ENCODE measurements at places on chromosomes 11 and 22.

DNA sequence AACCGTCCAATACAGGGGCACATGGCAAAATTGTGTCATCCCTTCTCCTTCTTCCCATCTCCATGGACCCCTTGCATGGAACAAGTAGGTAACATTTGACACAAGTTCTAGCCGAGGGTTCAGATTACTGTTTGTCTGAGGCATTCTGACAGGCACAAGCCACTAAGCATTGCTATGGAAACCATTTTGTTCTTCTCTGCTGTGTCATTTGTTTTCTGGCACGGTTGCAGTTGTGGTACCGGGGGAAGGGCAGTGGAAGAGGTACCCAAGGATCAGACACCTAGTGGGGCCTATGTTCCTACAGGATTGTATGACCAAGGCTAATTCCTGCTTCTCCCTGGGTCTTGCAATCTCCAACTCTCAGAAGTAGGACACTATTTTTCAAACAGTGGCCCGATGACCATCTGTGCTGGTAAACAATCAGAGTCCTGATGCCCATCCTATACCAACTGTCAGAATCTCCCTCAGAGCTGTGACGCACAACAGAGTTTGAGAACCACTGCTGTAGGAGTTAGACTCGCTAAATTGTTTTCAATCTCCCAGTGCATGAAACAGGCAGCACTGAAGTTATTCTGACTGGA is 69.3 kb downstream of the KCNC1 start:
- no peak for DNase-seq

DNA sequence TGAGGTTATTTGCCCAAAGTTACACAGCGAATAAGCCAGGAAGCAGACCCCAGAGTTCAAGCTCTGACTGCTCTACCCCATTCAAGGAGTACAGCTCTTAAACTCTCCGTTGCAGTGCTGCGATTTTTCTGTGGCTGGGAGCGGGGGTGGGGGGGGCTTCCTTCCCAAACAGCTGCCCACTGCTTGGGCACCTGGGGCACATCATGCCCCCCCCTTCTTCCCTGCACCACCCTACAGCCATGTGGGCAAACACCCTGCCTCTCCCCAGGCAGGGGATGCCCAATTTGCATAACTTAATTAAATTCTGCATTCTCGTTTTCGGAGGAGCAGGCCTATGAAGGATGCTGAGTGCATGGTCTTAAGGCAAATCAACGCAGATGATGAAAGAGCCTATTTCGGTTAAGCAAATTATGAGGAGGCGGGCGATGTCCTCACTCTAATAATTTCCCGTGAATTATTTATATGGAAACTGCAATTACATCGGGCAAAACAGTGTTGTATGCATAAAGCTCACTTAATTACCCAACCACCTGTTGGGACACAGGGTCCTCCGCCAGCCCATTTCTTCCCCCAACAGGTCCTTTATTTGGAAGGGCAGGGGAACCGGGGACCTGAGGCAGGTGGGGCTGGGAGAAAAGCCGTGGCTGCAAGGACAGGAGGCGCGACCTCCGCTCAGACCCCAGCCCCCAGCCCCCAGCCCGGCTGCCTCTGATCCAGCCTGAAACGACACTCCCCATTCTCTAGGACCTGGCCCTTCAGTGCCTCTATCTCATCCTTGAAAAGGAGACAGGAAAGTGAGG is 610.5 kb downstream of the BUD13 start:
- DNase-seq: no peak

GRCh38 chr11:114970927-114971645 is 292.8 kb downstream of the NXPE2 start:
- no peak for DNase-seq

GRCh38 chr11:36619502-36619901 is 21.5 kb upstream of the RAG2 start:
- DNase-seq: no peak

DNA sequence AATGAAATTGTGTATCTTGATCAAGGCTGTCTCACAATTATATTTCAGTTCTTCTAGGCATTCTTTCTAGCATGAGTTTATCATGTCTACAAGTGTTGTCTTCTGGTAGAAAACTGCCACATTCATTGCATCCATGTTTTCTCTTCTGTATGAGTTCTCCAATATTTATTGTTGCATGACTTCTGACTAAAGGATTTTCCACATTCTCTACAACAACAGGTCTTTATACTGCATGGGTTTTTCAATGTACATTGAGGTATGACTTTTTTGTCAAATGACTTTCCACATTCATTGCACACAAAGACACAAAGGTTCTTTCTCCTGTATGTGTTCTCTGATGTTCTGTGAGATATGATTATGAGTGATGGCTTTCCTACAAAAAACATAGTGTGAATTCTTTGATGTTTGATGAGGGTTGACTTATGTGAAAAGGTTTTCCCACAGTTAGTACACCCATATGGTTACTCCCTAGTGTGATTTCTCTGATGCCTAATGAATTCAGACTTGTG is 890.6 kb upstream of the CNTN5 start:
- no peak for DNase-seq

GRCh38 chr11:707817-708420 is 1.9 kb downstream of the EPS8L2 start:
- DNase-seq: no peak

DNA sequence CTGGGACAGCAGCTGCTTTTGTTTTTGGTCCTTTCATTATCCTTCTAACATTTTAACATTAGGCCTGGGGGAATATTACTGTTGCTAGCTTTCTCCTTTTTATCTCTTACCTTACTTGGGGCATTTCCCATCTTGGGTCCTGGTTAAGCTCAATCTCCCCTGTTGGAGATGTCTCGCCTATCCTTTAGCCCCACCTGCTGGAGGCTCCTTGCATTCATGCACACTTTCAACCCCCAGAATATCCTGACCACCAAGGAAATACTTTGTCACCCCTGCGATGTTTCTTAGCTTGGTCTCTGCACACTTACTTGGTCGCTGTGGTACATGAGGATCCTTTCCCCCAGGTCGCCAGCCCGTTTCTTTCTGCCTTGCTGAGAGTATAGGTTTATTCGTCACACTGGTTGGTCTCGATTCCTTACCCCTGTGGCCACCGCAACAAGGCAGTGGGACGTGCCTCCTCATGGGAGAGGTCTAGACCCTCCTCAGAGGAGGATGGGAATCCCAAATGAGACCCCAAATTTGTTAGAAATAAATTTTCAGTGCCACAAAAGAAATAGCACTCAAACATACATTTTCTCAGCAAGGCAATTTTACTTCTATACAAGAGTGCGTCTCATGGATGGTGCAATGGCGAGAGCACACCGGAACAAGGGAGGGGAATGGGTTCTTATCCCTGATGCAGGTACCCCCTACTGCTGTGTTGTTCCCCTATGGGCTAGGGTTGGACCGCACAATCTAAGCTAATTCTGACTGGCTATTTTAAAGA is 5.4 kb upstream of the TXN2 start:
- DNase-seq: no peak

DNA sequence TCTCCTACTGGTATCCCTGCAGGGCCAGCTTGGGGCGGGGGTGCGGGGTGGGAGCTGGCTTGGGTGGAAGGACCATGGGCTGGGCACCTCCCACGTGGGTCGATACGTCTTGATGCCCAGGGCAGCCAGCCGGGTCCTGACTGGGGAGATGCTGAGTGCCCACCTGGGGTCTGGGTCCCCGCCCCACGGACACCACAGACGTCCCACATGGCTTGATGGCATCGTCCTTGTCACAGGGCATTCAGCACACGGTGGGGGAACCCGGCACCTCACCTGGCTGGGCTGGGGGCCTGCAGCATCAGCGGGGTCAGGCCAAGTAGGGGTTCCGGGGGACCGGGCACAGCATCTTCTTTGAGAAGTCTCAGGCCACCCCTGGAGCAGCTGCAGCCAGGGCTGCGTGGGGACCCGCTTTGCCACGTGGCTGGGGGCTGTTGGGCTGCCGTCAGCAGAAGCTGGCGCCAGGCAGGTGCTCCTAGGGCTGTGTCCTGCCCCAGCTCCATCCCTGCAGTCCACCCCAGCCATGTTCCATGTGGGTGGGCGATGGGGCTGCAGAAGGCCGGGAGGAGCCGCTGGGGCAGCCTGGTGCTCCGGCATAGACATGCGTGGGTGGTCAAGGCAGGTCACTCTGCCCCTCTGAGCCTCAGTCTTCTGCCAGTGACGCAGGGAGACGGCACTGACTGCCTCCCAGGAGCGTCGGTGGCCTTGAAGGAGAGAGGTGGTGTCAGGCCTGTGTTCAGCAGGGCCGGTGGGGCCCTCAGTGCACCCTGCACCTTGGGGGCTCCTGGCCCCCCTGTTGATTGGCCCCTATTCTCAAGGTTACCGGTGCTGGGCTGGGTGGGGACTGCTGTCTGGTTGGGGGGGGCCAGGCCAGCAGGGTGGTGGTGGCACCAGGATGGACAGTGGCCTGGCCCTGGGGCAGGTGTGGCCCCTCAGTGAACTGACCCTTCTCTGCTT is 8.4 kb downstream of the SELENOO start:
- no peak for DNase-seq

GRCh38 chr22:39718206-39718605 is 147.7 kb downstream of the CACNA1I start:
- no peak for DNase-seq

DNA sequence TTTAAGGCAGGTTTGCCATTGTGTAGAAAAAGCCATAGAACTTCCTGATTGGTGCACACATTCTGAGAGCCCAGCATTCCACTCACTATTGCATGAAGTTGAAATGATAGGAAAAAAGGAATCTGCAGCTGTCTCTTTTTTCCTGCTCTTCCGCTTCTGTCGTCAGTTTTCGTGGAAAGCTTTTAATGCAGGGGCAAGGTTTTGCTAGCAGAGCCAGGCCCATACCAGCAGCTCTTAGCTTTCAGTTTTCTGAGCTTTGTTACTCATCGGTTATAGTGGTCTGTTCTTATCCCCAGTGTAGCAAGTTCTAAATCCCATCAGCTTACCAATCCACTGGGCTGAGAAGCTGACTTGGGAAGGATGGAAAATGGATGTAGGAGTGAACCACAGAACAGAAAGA is 162.9 kb upstream of the TTC12 start:
- DNase-seq: no peak

- DNase-seq: no peak
Observed at GRCh38 chr11:111352231-111352746, 26.8 kb downstream of the POU2AF1 start.

GRCh38 chr11:130103296-130103814 is 33.7 kb downstream of the APLP2 start:
- DNase-seq: no peak

GRCh38 chr11:16958833-16959232 is 55.4 kb downstream of the PLEKHA7 start:
- DNase-seq: no peak

DNA sequence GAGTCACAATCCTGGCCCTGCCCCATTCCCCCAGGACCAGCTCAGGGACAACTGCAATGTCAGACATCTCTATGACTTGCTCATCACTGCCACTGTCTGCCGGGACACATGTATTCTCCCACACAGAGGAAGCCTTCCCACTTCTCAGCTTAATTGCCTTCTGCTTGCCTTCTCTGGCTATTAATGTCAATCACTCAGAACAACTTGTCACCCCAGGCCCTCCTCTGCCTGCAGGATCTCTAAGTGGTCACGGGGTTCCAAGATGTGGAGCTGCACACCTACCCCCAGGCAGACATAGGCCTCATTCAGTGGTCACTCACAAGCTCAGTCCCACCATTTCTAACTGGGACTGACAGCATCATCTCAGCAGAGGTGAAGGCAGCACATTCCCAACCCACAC is 15.1 kb downstream of the PLEKHA7 start:
- DNase-seq: no peak

GRCh38 chr11:68295271-68295670 is 17.1 kb upstream of the LRP5 start:
- DNase-seq: no peak

- peak; percentile 21 for DNase-seq
Observed at GRCh38 chr11:8959546-8960166, 4.6 kb downstream of the TMEM9B start.

- no peak for DNase-seq
Observed at GRCh38 chr11:114262681-114263512, 33.3 kb upstream of the NNMT start.

DNA sequence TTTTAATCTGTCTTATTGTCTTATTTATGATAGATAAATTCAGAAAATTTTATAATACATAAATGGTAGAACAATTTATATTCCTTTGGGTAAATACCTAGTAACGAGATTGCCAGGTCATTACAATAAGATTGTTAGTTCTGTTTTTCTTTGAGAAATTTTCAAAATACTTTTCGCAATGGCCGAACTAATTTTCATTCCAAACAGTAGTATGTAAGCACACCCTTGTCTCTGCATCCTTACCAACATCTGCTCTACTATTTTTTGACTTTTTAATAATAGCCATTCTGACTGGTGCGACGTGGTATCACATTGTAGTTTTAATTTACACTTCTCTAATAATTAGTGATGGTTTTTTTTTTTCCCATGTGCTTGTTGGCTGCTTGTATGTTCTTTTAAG is 351.4 kb upstream of the LUZP2 start:
- DNase-seq: no peak

DNA sequence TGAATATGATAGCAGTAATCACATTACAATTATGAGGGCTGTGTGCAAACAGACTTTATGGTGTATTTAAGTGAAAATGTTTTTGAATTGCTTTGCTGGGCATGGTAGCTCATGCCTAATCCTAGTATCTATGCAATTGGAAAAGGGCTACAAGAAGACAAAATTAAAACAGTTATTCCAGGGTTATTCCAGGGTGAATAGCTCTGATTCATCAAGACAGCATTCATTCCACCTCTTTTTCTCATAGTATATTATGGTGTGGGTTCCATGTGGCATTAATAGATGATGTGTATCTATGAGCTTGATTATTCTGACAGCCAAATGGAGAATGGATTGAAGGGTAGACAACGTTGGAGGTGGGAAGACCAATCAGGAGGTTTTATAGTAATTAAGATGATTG is 12.1 kb upstream of the SIDT2 start:
- DNase-seq: no peak

- DNase-seq: no peak
Observed at GRCh38 chr11:19738124-19738523, 25.5 kb downstream of the NAV2 start.

- DNase-seq: no peak
Observed at GRCh38 chr22:25120761-25121212, 78.9 kb upstream of the CRYBB3 start.

DNA sequence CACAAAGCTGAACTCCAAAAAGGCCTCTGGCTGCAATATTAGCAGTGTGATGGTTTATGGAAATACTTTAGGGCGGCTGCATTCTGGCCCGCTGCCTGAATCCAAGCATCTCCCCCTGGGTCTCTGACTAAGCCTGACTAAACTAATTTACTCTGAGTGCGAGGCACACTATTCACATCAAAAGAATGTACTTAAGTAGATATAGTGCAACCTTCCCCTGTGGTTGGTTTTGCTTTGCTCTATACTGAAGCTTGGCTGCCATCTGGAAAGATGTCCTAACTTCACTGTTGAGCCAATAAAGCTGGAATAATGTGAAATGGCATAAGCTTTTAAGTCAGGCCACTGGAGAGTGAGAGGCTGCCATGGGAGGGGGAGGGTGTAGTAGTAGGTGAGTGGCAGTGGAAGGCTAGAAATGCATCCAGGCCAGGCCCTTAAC is 321.6 kb downstream of the AASDHPPT start:
- DNase-seq: no peak

- no peak for DNase-seq
Observed at GRCh38 chr11:121248496-121248895, 44.1 kb upstream of the SC5D start.

GRCh38 chr11:66291706-66292542 is at the start of gene TMEM151A:
Gene TMEM151A, plus strand, starts transcription at chr11:66291894. Its CDS starts 120 bp downstream, at chr11:66292014.
- DNase-seq: no peak

- no peak for DNase-seq
Observed at GRCh38 chr22:36279219-36279666, 26.3 kb downstream of the APOL1 start.
